ENCODE measurements at places on chromosomes 12 and 14. TPM values are rescaled to one million over a fixed set of nuclear protein-coding genes. Genes with fewer than 3 reads are reported as not detected.

Gene OTOGL
- total RNA-seq, result 0.87 TPM

Gene DIO2
- total RNA-seq, result 3.8 TPM

- H3K27ac ChIP-seq, result no peak overlapping the region
- H3K4me3 ChIP-seq, result no peak overlapping the region
- no peak for DNase-seq
Observed at GRCh38 chr12:22687361-22688076, 62.5 kb downstream of the ETNK1 start.

DNA sequence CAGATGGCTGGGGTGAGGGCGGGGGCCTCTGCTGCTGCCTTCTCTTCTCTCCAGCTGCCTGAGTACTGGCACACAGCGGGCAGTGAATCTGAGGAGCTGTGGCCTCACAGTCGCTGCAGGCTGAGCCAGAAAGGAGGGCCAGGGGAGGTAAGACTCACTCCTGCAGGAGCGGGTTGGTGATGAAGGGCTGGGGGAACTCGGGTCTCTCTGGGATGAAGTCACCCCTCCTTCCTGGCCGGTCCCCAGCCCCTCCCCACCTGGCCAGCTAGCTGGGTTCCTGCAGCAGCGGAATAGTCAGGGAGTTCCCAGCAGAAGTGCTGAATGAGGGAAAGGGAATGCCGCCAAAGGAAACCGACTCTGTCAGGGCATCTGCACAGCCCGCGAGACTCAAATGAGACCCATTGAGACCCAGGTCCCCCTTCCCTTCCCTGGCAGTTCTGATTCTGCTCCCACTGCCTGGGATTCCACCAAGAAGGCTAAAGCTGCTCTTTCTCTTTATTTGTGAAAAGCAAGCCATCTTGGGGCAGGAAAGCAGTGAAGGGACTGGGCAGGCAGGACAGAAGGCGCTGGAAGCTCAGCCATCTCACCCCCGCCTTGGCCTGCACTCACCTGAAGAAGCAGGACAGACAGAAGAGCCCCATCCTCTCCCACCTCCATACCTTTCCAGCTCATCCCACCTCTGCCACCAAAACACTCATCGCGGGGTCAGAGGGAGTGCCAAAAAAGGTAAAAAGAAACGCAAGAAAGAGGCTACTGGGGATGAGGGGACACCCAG lies 5.3 kb downstream of the NGB start:
- H3K4me1 ChIP-seq, result no peaks in the 10 kb centered on the region
- H3K27ac ChIP-seq, result no peak overlapping the region
- no peak overlapping the region for H3K4me3 ChIP-seq
- no peaks in the 10 kb centered on the region for H3K36me3 ChIP-seq
- H3K27me3 ChIP-seq, result no peaks in the 10 kb centered on the region

GRCh38 chr14:57171363-57171762 lies 97.3 kb downstream of the EXOC5 start:
- H3K4me1 ChIP-seq, result no peaks in the 10 kb centered on the region
- DNase-seq, result no peak
- no peak overlapping the region for H3K27ac ChIP-seq
- H3K27me3 ChIP-seq, result no peaks in the 10 kb centered on the region
- H3K4me3 ChIP-seq, result no peak overlapping the region
- no peaks in the 10 kb centered on the region for H3K36me3 ChIP-seq

Gene ASIC1
- total RNA-seq, result 1.9 TPM

DNA sequence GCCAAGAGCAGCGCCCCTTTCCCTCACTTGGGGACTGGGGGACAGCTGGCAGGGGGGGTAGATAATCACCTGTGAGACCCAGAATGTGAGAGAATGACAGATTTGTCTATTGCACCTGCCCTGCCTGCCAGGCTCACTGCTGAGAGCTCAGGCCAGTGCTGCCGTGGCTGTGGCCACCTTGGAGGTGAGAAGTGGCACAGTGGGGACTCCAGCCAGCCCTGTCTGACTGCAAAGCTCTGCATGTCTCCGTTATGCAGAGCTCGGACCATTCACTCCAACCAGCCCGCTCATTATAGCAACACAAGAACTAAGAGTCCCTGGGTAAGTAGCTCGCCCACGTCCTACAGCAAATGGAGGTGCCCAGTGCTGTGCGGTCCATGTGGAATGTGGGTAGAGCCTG lies 88.8 kb downstream of the DICER1 start:
- H3K36me3 ChIP-seq, result no peaks in the 10 kb centered on the region
- no peak for DNase-seq
- H3K27me3 ChIP-seq, result no peaks in the 10 kb centered on the region
- no peak overlapping the region for H3K4me3 ChIP-seq

Gene ALX1
- not detected for total RNA-seq

- H3K27me3 ChIP-seq, result no peaks in the 10 kb centered on the region
- no peak overlapping the region for H3K27ac ChIP-seq
- no peaks in the 10 kb centered on the region for H3K36me3 ChIP-seq
- H3K4me3 ChIP-seq, result no peak overlapping the region
- H3K4me1 ChIP-seq, result no peaks in the 10 kb centered on the region
- no peak for DNase-seq
Observed at GRCh38 chr12:77895699-77896098, 65.0 kb downstream of the NAV3 start.

GRCh38 chr12:27821259-27821973 lies 41.4 kb upstream of the MANSC4 start:
- no peak overlapping the region for H3K4me3 ChIP-seq
- DNase-seq, result peak; percentile 49
- H3K27me3 ChIP-seq, result no peaks in the 10 kb centered on the region

DNA sequence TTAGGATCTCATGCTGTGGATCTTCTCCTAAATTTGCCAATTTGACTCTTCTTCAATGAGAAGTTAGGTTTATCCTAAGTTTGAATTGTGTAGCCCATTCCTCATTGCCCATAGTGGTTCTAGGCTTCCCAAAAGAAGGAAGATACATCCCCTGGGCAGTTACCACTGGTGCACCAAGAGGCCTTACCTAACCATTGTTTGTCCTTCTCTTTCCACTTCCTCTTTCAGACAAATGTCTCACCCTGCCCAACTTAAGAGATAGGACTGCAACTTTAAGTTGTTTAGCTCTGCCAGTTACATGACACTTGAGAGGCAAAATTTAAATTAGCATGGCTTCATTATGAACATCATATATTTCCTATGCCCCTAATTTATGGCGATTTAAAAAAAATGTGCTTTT lies 9.4 kb upstream of the KCNH3 start:
- no peak for DNase-seq
- no peak overlapping the region for H3K27ac ChIP-seq
- no peaks in the 10 kb centered on the region for H3K27me3 ChIP-seq
- no peak overlapping the region for H3K4me3 ChIP-seq
- no peaks in the 10 kb centered on the region for H3K36me3 ChIP-seq

Gene PRB2
- total RNA-seq, result not detected

Gene DCD
- not detected for total RNA-seq

Gene EFS
- 10.3 TPM for total RNA-seq

- H3K4me1 ChIP-seq, result peaks cover 12% of the 10 kb centered on the region
- peak overlapping the region; percentile 32 for H3K27ac ChIP-seq
- DNase-seq, result no peak
- H3K36me3 ChIP-seq, result no peaks in the 10 kb centered on the region
Observed at GRCh38 chr14:92586963-92587699, 73.5 kb downstream of the RIN3 start.

Gene KRT7
- 6.9 TPM for total RNA-seq

DNA sequence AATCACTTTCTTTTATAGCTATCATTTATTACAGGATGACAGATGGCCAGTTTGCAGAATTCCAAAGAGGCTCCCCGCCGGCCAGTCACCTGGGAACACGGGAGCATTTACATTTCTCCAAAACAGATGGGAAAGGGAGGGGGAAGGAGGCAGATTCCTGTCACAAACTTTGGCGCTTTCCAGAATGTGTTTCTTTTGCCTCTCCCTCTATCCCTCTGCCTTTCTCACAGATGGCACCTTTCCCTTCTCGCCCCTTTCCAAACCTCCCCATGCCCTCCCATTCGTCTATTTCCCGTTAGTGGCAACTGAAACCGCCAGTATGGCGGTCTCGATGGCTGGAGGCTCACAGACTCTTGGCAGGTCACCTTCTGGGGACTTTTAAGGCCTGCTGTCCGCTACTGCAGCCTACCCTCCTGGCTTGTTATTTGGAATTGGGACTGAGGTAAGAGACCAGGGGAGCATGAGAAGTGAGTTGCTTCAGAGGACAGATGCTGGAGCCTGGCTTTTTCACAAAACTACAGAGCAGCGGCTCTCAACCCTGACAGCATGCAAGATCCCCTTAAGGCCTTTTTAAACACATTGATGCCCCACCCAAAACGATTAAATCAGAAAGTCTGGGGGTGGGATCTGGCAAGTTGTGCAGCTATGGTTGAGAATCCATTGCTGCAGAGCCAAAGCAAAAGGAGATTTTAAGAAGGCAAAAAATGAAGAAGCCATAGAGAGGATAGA lies 161.5 kb upstream of the VASH1 start:
- H3K4me1 ChIP-seq, result no peaks in the 10 kb centered on the region
- H3K27ac ChIP-seq, result no peak overlapping the region
- H3K36me3 ChIP-seq, result no peaks in the 10 kb centered on the region
- no peak overlapping the region for H3K4me3 ChIP-seq
- no peaks in the 10 kb centered on the region for H3K27me3 ChIP-seq
- DNase-seq, result no peak

DNA sequence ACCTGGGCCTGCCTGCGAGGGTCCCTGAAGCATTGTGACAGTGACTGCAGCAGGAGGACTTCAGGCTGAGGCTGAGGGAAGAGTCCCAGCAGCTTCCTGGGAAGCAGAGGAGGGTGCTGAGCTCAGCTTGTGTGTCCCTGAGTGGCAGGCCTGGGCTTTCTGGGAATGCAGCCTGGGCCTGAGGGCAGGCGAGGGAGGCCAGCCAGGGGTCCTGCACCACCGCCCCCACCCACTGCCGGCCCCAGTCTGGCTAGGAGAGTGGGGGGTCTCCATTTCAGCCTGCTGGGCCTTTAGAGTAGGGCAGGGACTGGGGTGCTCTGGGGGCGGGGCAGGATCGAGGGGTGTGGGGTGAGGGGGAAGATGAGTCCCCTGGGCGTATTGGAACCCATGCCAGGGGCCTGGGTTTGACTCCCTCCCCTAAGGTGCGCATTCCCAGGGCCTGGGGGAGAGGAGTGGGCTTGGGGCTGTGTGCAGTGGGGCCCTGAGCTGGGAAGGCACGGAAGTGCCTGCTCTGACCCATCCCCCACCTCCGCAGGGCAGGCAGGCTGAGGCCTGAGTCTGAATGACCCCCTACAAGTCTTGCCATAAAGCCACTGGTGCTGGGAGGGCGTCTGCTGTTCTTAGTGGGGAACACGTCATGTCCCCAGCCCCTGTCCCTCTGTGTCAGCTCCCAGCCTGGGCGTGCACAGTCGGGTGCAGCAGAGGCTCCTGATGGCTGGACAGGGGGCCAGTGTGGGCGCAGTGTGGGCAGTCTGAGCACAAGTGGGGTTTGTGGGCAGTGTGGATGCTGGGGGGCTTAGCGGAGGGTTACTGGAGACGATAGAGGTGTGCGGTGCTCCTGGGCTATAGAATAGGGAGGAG lies 46.4 kb downstream of the KRT80 start:
- no peaks in the 10 kb centered on the region for H3K36me3 ChIP-seq
- no peak for DNase-seq
- no peaks in the 10 kb centered on the region for H3K27me3 ChIP-seq
- H3K4me3 ChIP-seq, result no peak overlapping the region

DNA sequence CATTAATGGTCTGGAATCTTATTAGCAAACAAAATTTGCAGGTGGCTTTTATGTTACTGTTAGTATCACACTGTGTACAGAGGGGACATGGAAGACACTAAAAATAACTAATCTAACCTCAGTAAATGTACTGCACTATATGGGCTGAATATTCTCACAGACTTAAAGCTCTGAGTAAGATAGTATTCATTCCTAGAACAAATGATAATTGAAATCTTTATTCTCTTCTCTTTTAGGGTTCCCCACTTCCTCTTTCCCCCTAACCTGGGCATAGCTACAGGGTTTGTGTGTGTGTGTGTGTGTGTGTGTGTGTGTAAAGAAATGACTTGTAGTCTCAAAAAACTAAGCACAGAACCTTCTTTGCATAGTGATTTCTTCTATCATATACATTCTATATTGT lies 21.4 kb upstream of the HECTD1 start:
- no peak overlapping the region for H3K4me3 ChIP-seq
- no peaks in the 10 kb centered on the region for H3K36me3 ChIP-seq
- no peaks in the 10 kb centered on the region for H3K27me3 ChIP-seq
- no peak for DNase-seq
- no peaks in the 10 kb centered on the region for H3K4me1 ChIP-seq
- H3K27ac ChIP-seq, result no peak overlapping the region

Gene REM2
- total RNA-seq, result 4.8 TPM

Gene ZFP36L1
- total RNA-seq, result 176 TPM

Gene SMARCC2
- 106 TPM for total RNA-seq

Gene DNAI7
- total RNA-seq, result 21.0 TPM

DNA sequence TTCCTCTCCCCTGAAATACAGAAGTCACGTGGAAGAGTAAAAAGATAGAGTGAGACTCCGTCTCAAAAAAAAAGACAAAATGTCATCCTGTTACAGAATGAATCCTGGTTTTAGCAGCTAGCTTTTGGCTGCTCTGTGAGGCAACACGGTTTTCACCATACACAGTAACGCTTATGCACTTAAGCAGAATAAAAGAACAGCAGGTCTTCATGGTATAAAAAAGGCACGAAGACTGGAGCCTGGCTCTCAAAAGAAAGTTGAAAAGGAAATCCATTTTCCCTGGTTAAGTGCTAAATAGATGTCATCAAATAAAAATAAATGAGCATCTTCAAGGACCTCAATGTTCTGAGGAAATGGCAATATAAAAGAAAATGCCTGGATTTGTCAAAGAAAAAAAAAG lies 444.1 kb downstream of the IPO8 start:
- no peaks in the 10 kb centered on the region for H3K4me1 ChIP-seq
- H3K4me3 ChIP-seq, result no peak overlapping the region

DNA sequence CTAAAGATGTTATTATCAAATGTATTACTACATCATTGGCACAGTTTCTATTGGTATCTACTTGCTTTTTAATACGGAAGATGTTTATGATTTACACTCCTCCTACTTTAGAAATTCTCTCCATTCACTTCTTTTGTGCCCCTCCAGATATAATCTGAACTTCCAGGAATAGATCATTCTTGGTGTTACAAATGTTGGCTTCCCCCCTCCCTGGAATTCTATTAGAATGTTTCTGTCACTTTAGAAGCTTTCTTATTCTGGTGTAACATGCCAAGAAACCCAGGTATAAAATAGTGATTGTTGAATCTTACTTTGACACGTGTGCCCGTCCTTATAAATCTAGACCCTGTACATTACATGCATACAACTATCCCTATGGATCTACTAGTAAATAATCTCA lies 1.2 kb upstream of the WDR20 start:
- no peak for DNase-seq
- H3K27ac ChIP-seq, result no peak overlapping the region
- peak overlapping the region; percentile 99 for H3K4me3 ChIP-seq
- H3K27me3 ChIP-seq, result no peaks in the 10 kb centered on the region
- no peaks in the 10 kb centered on the region for H3K36me3 ChIP-seq
- H3K4me1 ChIP-seq, result peaks cover 10% of the 10 kb centered on the region

DNA sequence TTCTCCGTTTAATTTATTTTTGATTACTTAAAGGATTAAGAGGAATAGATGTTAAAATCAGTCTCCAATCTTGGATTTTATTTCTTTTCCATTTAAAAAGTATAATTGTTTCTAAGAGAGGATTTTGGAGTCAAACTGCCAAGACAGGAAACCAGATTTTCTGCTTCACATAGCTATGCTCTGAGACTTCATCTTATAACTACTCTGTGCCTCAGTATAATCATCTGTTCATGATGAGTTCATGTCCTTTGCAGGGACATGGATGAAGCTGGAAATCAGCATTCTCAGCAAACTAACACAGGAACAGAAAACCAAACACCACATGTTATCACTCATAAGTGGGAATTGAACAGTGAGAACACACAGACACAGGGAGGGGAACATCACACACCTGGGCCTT lies 9.0 kb upstream of the TAS2R31 start:
- no peaks in the 10 kb centered on the region for H3K36me3 ChIP-seq
- DNase-seq, result no peak
- H3K27ac ChIP-seq, result no peak overlapping the region
- no peaks in the 10 kb centered on the region for H3K4me1 ChIP-seq
- H3K4me3 ChIP-seq, result no peak overlapping the region

Gene TAMALIN
- 10.4 TPM for total RNA-seq

All from testis (tissue), 5 donors.